ENCODE measurements at places on chromosomes 7 and 10. TPM values are rescaled to one million over a fixed set of nuclear protein-coding genes. Genes with fewer than 3 reads are reported as not detected.

The ADAM12 gene
- total RNA-seq, result 8.1 TPM

The NSUN5 gene
- total RNA-seq, result 15.1 TPM

The ATRNL1 gene
- total RNA-seq, result 0.56 TPM

The KLLN gene
- total RNA-seq, result 0.78 TPM

The AUTS2 gene
- 9.1 TPM for total RNA-seq

The MPP7 gene
- total RNA-seq, result 1.3 TPM

The SCRN1 gene
- total RNA-seq, result 76.3 TPM

The SMC3 gene
- total RNA-seq, result 24.2 TPM

The C10orf62 gene
- total RNA-seq, result not detected

The KNDC1 gene
- not detected for total RNA-seq

The GIMAP5 gene
- total RNA-seq, result 0.13 TPM

The CRYGN gene
- total RNA-seq, result not detected

The CYP3A5 gene
- total RNA-seq, result 0.24 TPM

The CXCL12 gene
- total RNA-seq, result 128 TPM

The MGAM2 gene
- not detected for total RNA-seq

The LRIT1 gene
- not detected for total RNA-seq

The ADIRF gene
- total RNA-seq, result 24.5 TPM

The RPP30 gene
- total RNA-seq, result 39.3 TPM

The SNX10 gene
- 0.26 TPM for total RNA-seq

The MYOF gene
- 103 TPM for total RNA-seq

The FFAR4 gene
- not detected for total RNA-seq

The CALML3 gene
- total RNA-seq, result not detected

The RRP12 gene
- total RNA-seq, result 6.8 TPM

The CAMK2B gene
- not detected for total RNA-seq

The CYP26A1 gene
- total RNA-seq, result not detected

The ENTPD1 gene
- 0.52 TPM for total RNA-seq

The DHTKD1 gene
- total RNA-seq, result 17.6 TPM

The ATOH7 gene
- 0.48 TPM for total RNA-seq

The GLCCI1 gene
- total RNA-seq, result 2.5 TPM

The ELFN1 gene
- total RNA-seq, result not detected

The FHIP2A gene
- 12.5 TPM for total RNA-seq

The C10orf71 gene
- total RNA-seq, result not detected

The HOXA7 gene
- 12.4 TPM for total RNA-seq

The MMD2 gene
- not detected for total RNA-seq

The KCNH2 gene
- under 0.01 TPM for total RNA-seq

The GIMAP4 gene
- total RNA-seq, result 1.4 TPM

The TAS2R4 gene
- total RNA-seq, result 0.88 TPM

The EPHB4 gene
- total RNA-seq, result 48.5 TPM

The SEMA3A gene
- 46.8 TPM for total RNA-seq

All from epithelial cell of alveolus of lung (primary cell).